T-helper 1 cell (primary cell): ENCODE measurements at places on chromosomes 2 and 18.

- no peak for DNase-seq
Measured at GRCh38 chr2:9686061-9686460, 55.3 kb upstream of the YWHAQ start.

- no peak for DNase-seq
Measured at GRCh38 chr18:64260810-64261209, 111.9 kb upstream of the LINC00305 start.

DNA sequence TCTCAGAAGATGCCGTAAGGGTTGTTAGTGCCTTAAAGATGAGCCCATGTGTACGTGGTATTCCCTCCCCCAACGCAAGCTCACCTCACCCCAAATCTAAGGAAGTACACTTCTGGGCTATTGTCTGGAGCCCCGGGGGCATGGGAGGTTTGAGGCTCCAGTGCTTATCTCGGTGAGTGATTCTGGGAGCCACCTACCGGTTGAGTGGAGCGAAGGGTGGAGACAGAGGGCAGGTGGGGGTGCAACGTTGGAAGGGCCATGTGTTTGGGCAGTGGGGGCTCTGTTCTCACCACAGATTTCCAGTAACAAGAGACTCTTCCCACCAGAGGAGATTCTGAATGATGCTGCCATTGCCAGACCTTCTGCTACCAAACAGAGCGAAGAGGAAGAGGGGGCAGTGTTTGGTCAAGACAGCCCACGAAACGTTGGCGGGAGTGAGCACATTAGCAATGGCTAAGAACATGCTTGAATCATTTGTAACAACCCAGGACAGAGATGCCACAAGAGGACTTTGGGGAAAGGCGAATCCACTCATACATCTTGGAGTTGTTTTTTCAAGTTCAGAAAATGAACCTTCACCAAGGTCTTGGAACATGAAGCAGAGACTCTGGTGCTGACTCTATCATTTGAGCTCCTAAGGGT lies 38.7 kb downstream of the TWIST2 start:
- no peak for DNase-seq

- DNase-seq = no peak
Measured at GRCh38 chr2:30798536-30798991, 8.7 kb downstream of the CAPN13 start.

DNA sequence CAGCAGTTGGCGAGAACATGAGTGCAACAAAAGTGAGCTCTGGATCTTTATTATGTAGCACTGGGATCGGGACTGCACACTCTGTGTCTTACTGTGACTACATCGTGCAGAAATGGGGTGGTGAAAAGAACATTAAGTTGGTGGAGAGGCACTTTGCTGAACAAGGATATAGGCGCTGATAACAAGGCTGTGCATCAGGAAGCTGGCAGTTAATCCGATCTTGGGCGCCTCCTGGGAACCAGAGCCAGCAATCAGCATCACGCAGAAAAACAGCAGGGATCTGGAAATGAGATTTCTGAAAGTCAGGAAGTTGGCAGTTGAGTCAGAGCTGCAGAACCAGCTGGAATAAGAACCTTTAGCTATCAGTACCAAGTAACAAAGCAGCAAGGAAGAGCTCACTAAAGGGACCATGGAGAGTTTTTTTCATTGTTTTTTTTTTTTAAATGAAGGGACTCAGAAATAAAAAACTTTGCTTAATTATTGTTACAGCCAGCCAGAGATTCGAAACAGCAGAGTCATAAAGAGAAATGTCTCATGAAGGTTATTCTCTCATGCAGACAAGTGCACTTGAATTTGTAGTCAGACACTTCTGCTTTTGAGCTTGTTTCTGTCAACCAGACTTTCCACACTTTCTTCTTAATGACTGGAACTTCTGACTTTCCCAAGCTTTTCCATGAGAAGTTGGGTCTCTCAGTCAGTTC lies 22.8 kb upstream of the MYO3B start:
- DNase-seq = no peak

DNA sequence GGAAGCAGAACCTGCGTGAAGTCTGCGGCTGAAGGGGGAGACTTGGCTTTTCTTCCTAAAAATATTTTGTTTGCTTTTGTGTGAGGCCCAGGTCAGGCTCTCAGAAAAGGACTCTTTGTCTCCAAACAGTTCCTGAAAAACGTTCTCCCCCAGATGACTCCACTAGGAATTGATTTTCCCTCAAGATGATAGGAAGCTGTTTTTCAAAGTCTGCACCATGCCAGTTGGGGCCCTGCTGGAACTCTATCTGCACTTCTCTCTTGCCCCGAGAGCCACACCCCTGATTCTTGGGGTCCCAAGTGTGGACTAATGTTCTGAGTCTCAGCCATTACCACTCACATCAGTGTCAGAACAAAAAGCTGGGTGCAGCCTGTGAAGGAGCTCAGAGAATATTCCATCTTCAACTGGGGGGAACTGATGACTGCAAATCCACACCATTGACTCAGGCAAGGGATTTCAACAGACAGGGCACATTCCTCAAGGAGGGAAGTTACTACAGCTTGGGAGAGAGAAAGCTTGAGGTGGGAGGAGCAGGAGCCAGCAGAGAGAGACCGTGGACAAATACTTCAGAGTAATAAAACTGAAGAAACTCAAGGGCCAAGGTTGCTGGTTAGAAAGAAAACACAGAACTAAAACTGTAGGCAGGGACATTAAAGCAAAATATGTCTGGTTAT lies 768.3 kb downstream of the RNF144A start:
- no peak for DNase-seq

- no peak for DNase-seq
Measured at GRCh38 chr2:216554286-216554685, 55.6 kb downstream of the RPL37A start.

DNA sequence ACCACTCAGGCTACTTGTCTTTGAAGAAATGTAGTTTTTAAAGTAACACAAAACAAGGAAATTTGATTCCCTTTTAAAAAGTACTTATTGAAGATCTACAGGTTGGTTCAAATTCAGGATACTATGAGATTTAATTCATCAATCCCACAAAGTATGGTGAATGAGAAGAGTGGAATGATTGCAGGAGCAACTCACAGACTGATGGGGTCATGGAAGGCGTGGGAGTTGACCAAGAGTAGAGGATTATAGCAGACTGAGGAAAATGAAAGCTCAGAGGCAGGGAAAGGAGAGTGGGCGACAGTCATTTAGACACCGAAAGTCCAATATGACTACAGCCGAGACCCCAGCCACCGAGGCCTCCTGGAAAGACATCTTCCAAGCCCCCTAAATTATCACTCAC lies 12.5 kb upstream of the DAPL1 start:
- no peak for DNase-seq

GRCh38 chr2:234401426-234401825 lies 95.5 kb downstream of the ARL4C start:
- no peak for DNase-seq

DNA sequence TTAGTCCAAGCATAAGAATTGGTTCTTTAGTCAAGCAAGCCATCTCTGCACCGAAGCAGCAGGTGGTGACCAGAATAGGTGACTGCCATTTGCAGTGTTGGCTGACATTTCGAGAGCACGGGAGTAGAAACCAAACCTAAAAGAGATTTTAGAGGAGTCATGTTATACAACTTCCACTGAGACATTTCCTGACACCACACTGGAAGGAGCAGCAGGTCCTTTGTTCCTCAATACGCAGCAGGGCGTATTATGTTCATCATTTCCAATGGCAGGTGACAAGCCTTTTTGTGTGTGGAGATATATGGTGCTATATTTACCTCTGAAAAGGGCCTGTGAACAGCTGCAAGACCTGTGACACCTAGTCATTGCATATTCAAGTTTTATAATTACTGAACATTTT lies 418.8 kb upstream of the NETO1 start:
- no peak for DNase-seq

DNA sequence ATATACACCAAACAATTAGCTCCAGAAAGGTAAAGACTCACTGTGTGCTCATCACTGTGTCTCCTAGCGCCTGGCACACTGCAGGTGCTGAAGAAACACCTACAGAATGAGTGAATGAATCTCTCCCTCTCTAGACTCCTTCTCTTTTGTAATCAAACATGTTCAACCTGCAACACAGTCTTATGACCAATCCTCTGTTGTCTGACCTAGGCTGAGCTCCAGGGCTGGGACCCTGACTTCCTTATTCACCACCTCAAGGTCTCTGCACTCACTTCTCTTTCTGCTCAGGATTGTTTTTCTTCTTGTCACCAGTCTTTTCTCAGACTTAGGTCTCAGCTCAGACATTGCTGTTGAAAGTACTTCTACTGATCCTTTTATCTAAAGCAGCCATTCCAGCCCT lies 9.8 kb downstream of the CKAP2L start:
- DNase-seq = no peak

DNA sequence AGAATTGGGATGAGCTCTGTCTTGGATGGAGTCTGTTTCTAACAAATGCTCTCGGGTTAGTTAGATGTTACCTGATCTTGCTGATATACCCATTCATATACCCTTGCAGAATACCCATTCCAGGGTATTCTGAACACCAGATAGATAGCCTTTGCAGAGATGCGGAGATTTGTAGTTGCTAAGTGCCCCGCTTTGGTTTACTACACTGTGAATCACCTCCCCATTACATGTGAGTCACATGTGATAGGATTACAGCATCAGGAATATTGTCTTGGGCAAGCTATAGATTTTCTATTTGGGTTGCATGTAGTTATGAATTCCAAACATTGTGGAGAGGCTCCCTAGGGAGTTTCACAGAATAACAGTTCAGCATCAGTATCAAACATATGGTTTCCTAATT lies 3.8 kb downstream of the VSNL1 start:
- no peak for DNase-seq

GRCh38 chr18:79424008-79424565 lies 28.4 kb downstream of the NFATC1 start:
- no peak for DNase-seq

DNA sequence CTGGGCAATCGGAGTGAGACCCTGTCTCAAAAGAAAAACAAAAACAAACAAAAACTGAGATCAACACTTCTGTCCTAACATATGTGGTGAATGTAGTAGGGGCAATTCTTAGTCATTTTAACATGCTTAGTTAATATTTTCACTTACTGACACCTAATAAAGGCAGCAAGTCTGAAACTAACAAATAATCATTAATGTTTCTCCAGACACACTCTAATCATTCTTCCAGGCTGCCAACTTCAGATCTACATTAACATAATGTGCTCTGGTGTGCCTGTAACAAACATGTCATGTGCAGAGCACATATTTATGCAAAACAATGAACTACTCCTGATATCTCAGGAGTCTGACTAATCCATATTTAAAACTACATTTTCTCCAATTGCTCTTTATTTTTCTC lies 6.0 kb downstream of the KRCC1 start:
- no peak for DNase-seq

GRCh38 chr2:10136101-10136934 lies 13.8 kb downstream of the RRM2 start:
- DNase-seq = no peak

DNA sequence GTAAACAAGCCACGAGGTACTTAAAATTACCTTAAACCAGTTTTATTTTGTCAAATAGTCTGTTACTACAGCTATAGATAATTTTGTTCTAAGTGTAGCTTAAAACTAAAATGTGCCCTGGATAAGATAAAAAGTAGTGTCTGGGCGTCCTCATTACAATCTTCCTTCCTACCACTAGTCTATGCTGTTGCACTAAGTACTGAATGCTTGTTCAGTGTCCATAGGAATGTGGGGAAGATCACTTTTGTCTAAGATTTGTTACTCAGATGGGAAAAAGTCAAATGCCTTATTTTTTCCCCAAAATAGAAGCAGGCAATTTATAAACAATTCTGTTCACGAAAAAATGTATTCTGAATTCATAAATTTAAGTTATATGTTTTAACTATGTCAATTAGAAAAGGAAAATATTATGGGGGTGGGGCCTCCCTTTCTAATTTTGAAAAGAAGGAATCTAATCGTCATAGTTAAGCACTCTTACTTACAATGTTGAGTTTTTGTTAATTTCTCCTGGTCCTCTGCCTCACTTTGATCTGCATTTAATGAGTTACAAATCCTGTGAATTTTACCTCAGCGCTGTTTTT lies 140.4 kb upstream of the VRK2 start:
- DNase-seq = no peak

GRCh38 chr18:49178321-49178720 lies 227.6 kb upstream of the SMAD7 start:
- DNase-seq = no peak

DNA sequence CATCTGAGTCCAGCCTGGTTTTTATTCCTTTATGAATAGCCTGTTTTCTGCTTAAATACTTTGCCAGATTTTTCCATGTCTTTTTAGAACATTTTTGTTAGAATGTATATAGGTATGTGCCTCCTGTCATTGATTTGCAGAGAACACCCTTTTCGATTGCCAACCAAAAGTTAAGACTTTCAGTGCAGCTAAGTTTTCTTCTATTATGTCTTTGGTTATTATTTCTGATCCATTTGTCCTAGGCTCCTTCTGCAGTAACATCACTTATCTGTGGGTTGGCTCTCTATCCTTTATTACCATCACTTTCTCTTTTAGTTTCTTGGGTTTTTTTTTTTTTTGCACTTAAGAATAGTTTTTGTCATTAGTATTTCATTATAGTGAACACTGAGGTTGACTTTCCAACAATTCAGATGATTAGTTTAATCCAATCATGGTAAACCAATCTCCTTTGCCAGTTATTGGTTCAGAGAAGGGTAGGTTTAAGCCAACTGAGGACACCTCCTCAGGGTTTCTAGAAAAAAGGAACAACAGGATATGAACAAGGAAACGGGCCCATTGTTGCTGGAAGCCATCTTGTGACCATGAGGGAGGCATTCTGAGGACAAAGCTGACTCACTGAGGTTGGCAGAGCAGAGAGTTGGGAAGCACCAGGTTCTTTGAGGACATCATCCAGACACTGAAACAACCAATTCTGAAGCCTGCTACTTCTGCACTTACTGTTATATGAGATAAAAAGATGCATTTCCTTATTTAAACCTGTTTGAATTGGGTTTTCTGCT lies 37.9 kb upstream of the GBX2 start:
- DNase-seq = no peak

GRCh38 chr2:30655211-30655610 lies 152.0 kb downstream of the CAPN13 start:
- DNase-seq = no peak

DNA sequence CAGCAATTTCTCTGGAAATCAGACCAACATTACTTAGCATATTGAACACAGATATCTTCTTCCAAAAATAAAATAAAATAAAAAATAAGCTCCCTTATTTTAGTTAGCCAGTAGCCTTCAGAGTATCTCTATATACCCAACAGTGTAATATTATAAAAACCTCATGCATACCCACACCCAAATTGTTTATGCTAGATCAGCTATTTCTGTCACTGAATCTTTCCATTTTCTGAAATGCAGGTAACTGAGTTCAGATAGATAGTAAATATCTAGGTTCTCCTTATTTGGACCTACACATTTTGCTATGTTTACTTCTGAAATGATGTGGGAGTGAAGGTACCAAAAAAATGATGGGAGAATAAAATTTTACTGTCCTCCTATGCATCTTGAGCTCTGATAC lies 39.9 kb downstream of the TTC21B start:
- DNase-seq = no peak

DNA sequence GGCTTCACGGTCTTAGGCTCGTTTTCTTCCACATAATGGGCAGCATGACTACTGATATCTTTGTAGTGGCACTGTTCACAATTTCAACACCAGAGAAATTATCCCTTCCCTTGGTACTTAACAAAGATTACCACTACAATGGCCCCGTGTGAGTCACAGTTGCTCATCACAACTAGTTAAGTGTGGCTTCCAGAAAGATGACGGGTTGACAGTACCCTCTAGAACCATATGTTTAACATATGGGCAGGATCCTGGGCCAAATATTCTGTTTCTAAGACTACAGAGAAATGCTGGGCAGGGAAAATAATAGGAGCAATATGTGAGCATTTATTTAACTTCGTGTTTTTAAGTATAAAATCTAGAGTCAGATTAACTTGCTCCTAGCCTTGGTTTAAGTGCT lies 780.1 kb upstream of the LINC00305 start:
- no peak for DNase-seq

- DNase-seq = no peak
Measured at GRCh38 chr2:77720115-77720514, 197.9 kb upstream of the LRRTM4 start.
